ENCODE measurements at places on chromosomes 7 and 10. TPM values are rescaled to one million over a fixed set of nuclear protein-coding genes. Genes with fewer than 3 reads are reported as not detected.
A peak's percentile ranks its signal among the peaks of the same experiment; 100 is the strongest.

GRCh38 chr10:110667620-110668343, 23.6 kb downstream of the RBM20 start:
- DNase-seq = no peak

- DNase-seq = no peak
Measured at GRCh38 chr10:23613900-23614299, 175.0 kb downstream of the OTUD1 start.

The PTPRN2 gene
- 2.1 TPM for total RNA-seq

DNA sequence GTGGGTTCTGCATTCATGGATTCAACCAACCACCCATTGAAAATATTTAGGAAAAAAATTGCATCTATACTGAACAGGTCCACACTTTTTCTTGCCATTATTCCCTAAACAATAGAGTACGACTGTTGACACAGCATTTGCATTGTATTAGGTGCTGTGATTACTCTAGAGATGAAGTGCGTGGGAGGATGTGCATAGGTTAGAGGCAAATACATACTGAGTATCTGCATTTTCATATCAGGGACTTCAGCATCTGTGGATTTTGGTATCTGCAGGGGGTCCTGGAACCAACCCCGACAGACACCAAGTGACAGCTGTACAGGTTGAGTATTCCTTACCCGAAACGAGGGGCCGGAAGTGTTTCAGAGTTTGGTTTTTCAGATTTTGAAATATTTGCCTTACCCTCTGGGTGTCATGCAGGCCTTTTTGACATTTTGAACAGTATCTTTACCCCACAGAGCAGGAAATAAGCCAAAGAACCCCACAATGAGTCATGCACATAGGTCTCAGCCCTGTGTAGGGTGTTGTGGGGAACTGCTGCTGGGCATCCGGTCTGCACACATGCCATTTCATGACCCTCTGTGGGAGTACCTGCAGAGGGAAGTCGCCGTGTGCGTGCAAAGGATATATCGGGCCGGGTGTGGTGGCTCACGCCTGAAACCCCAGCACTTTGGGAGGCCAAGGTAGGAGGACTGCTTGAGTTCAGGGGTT, 14.5 kb downstream of the NUDT5 start:
- peak; percentile 18 for DNase-seq

DNA sequence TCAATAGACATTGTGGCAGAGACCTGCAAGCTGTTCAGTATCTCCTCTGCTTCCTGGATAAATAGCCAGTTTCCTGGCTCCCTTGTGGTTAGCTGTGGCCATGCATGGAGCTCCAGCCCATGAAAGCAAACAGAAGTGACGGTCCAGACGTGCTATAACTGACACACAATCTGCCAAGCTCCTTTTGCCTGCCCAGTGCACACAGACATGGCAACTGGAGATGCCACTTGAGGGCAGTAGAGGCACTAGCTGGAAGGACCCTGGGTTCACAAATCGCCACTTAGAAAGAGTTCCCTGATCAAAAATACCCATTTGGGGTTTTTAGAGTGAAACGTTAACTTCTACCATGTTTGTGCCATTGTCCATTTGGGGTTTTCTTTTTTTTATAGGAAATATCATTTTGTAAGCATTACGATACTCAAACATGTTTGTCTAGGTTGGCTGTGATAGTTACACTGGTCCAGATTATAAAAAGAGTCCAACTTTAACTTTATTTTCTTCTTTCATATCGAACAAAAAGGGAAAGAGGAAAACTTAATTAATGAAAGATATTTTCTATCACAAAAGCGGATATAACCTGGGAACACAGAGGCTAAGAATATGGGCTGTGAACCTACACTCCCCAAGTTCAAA, 31.3 kb downstream of the KIN start:
- DNase-seq = peak; percentile 70

The ATRNL1 gene
- total RNA-seq = 0.17 TPM

DNA sequence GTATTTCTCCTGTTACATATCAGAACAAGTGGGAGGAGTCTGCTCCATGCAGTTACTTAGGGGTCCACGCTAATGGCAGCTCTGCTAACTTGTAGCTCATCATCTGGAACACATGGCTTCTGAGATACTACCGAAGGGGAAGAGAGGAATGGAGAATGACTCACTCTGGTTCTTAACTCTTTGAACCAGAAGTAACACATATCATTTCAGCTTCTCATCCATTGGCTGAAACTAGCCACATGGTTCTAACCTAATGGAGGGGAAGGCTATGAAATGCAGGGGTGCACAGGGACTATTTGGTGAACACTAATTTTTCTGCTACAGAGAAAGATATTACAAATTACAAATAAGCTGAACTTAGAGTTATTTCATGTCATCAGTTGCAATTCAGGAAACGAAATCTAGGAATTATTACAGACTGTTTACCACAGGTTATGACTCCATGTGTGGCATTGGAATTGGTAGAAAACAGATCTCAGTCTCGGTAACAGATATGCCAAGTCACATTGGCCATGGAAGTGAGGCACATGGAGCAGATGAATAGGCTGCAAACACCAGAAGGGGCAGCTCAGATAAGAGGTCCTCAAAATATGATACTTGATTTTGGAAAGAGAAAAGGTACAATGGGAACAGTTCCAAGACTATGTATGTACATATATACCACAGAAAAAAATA, 9.4 kb upstream of the KAT6B start:
- no peak for DNase-seq

All from dermis blood vessel endothelial cell (primary cell).